ENCODE measurements at places on chromosomes 4 and X. TPM values are rescaled to one million over a fixed set of nuclear protein-coding genes. Genes with fewer than 3 reads are reported as not detected.

Gene PABPC4L
- total RNA-seq, result 1.8 TPM

Gene SPANXC
- total RNA-seq, result not detected

Gene PFKFB1
- total RNA-seq, result 0.55 TPM

Gene CCDC120
- 1.3 TPM for total RNA-seq

Gene C4orf36
- total RNA-seq, result not detected

Gene PGAM4
- not detected for total RNA-seq

Gene CRMP1
- total RNA-seq, result 6.4 TPM

- no peak overlapping the region for H3K4me3 ChIP-seq
- no peaks in the 10 kb centered on the region for H3K4me1 ChIP-seq
- H3K36me3 ChIP-seq, result no peaks in the 10 kb centered on the region
Observed at GRCh38 chr4:173230062-173230461, 61.5 kb downstream of the GALNT7 start.

GRCh38 chr4:26073886-26074560 lies 160.0 kb downstream of the SMIM20 start:
- no peak overlapping the region for H3K27ac ChIP-seq
- no peak for DNase-seq
- H3K4me3 ChIP-seq, result no peak overlapping the region
- no peaks in the 10 kb centered on the region for H3K4me1 ChIP-seq

GRCh38 chr4:160353548-160353947 lies 1250.7 kb downstream of the RAPGEF2 start:
- H3K27ac ChIP-seq, result no peak overlapping the region
- no peaks in the 10 kb centered on the region for H3K27me3 ChIP-seq
- no peak overlapping the region for H3K4me3 ChIP-seq
- H3K36me3 ChIP-seq, result no peaks in the 10 kb centered on the region
